ENCODE measurements at places on chromosomes 6 and 20.

GRCh38 chr6:56387621-56388414 lies 140.4 kb upstream of the COL21A1 start:
- no peak for DNase-seq

DNA sequence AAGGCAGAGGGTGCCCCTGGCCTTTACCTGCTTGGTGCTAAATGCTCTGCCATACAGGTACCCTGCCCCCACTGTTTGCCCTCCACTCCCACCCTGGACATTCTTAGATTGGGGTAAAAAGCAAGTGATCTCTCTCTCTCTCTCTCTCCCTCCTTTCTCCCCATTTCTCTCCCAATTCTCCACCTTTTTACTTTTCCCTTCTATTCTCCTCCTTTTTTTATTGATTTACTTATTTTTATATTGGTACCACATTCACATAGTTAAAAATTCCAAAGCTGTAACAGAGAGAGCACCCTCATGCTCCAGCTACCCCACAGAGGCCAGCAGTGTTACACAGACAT lies 37.7 kb upstream of the ID1 start:
- DNase-seq, result no peak

DNA sequence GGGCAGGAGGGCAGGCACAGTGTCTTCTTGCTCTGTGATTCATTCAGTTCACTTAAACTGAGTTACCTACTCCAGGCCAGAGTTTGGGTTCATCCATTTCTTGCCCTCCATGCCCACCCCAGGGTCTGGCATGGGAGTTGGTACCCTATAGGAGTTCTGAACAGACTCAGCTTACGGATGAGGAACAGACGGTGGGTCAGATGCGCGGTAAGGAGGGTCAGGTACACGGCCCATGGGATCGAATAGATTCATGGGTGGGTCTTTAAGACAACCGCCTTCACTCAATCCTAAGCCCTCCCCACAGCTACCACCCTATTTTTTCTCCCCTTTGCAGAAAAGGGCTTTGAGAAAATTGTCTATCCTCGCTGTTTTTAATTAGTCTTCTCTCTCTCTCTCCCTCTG lies 13.1 kb upstream of the TRIB3 start:
- no peak for DNase-seq

DNA sequence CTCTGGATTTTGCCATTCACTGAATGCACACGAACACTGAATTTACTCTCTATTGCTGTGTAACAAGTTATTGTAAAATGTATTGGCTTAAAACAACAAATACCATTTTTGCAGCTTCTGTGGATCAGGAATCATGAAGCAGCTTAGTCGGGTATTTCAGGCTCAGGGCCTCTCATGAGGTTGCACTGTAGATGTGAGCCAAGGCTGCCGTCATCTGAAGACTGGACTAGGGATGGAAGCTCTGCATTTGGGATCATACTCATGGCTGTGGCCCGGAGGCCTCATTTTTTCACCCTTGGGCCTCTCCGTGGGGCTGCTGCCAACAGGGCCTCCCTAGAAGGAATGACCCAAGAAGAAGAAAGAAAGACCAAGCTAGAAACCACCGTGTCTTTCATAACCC lies 492.4 kb upstream of the CDH4 start:
- DNase-seq, result no peak

- no peak for DNase-seq
Measured at GRCh38 chr20:17584689-17585088, 14.8 kb downstream of the DSTN start.

DNA sequence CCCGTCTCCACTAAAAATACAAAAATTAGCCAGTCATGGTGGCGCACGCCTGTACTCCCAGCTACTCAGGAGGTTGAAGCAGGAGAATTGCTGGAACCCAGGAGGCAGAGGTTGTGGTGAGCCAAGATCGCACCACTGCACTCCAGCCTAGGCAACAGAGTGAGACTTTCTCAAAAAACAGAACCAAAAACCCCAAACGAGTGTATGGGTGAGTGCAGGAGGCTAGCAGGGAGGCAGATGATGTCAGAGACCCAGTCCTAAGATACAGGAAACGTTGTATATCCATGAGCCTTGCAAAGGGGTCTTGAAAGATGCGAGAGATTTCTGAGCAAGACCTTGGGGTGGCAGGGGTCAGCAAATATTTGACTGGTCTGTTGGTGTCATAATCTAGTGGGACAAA lies 136.2 kb downstream of the JARID2 start:
- DNase-seq, result no peak

GRCh38 chr6:68328156-68328555 lies 306.9 kb upstream of the ADGRB3 start:
- no peak for DNase-seq

DNA sequence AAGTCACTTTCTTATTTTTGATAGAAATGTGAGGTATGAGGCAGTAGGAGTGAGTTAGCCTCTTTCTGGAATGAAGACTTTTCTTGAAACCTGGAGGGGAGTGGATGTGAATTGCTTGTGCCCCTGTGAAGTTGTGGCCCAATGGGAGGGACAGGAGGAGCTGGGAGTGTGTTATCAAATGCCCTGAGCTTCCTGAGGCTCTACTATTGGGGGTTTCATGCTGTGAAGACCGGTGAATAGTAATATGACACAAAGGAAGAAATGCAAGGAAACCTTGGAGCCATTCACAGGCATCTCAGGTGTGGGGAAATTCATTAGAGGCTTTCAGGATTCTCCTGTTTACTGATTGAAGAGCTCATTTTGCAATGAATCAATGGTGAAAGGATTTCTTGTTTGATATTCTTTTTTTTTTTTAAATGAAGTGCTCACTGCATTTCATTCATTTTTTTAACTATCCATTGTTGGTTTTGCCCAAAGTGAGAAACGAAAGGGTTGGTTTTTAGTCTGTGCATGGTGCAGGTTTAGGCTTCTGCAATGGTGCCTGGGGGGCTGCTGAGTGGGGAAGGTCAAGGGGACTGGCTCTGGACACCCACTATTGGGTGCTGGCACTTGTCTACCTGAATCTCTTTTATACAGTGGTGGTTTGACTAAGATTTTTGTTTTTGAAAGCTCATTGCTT lies 8.2 kb downstream of the RNF144B start:
- no peak for DNase-seq

Measured in renal cortex interstitium (tissue), 15 donors.